ENCODE measurements at places on chromosomes 2 and 18.

GRCh38 chr2:31107591-31108300 is 30.5 kb downstream of the GALNT14 start:
- no peak for DNase-seq

DNA sequence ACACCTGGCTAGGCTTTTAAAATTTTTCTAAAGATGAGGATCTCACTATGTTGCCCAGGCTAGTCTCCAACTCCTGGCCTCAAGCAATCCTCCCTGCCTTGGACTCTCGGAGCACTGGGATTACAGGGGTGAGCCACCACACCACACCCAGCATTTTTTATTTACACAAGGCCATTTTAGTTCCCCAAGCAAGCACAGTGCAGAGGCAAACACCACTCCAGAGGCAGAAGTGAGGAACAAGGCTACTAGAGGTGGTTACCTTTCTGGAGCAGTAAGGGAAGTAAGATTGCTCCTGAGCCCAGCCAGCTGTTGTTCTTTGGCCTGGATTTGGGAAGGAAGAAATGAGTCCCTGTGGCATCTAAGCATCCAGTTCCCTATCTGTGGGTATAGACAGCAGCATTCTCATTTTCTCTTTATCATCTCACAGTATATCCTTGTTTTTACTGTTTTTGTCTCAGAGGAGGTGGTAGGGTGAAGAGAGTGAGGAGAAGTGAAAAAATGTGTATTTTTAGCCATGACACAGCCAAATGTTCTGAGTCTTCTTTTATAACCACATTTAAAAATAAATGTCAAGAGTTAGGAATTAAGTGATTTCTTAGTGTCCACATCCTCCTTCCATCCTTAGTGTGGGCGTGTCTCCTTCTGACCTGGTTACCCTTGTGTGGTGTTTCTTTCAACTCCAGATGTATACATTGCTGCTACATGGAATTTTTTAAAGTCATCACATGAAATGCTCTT is 10.5 kb upstream of the TTC39C start:
- no peak for DNase-seq

DNA sequence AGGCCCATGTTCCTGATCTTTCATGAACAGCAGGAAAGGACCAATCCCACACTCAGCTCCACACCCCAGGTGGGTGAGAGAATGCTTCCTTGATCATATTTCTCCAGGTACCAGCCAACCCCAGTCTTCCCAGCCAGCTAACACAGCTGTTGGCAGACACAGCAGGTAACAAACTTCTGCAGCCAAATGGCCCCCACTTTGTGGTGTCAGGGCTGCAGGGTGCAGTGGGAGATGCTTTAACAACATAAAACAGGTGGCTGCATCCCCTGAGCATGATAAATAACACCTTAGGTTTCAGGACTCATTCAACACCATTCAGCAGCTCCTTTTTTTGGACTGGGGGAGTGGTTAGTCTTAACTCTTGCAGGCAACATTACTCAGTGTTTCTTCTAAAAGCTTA is 76.7 kb upstream of the ACAA2 start:
- no peak for DNase-seq

- DNase-seq: no peak
Measured at GRCh38 chr18:22783662-22784076, 149.5 kb upstream of the RBBP8 start.

- DNase-seq: no peak
Measured at GRCh38 chr2:100755441-100755840, 64.5 kb upstream of the NPAS2 start.

Measured in esophagus squamous epithelium (tissue), 5 donors.